RWPE1 (cell line): ENCODE measurements at places on chromosomes 1 and 21.

GRCh38 chr1:69321311-69321710, 246.4 kb upstream of the LRRC7 start:
- no peak for DNase-seq

DNA sequence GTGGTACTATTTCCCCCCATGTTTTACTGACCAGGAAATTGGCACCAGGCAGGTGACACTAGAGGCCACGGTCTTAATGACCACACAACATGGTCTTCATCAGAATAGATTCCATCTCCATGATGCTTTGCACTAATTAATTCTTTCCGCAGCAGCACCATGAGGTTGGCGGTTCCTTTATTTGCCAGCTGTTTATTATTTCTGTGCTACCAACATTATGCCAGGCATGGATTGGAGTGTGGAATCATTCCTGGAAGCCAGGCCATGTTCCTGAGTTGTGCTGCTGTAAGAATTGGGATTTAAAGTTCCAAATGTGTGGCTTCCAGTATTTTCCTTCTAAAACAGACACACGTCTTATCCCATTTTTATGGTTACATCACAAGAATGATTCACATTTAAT, 107.8 kb downstream of the NFIA start:
- DNase-seq, result no peak

DNA sequence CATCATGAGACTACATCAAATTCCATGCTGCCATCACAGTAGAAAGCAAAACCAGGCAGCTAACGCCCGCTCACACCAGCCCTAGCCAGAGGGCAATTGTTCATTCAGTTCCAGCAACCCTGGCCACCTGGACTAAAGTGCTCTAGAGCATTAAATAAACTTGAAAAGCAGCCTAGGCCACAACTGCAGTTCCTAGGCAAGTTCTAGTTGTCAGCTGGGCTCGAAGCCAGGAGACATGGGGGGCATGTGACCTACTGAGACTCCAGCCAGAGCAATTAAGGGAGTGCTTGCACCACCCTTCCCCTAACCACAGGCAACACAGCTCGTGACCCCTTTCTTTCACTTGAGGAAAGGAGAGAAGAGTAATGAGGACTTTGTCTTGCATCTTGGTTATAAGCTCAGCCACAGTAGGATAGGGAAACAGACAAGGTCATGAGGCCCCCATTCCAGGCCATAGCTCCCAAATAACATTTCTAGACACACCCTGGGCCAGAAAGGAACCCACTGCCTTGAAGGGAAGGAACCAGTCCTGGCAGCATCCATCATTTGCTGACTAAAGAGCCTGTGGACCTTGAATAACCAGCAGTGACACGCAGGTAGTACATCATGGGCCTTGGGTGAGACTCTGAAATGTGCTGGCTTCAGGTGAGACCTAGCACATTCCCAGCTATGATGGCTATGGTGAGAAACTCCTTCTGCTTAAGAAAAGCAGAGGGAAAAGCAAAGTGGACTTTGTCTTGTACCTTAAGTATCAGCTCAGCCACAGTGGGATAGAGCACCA, 77.0 kb downstream of the ZZZ3 start:
- DNase-seq, result no peak

GRCh38 chr1:198913667-198914066, 274.8 kb downstream of the PTPRC start:
- DNase-seq, result no peak

DNA sequence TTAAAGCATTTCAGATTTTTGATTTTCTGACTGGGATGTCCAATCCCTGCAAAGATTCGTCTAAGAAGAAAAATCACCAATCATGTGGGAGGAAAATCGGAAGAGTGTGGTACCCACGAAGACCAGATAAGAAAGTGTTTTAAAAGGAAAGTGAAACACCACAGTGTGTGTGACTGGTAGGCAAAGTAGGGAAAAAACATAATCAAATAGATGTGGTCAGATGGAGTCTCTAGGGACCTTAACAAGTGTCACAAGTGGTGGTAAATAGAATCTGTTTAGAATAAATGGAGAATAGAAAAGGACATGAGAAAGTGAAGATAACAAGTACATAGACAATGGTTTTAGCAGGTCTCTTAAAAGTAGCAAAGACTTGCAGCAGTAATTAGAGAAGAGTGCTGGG, 154.6 kb downstream of the SLC30A10 start:
- DNase-seq, result no peak

- DNase-seq, result no peak
Measured at GRCh38 chr1:185768371-185768770, 34.2 kb downstream of the HMCN1 start.
